ENCODE measurements at places on chromosomes 12 and 14.

- no peak for DNase-seq
These were observed 60.1 kb downstream of the LRIG3 start for GRCh38 chr12:58860056-58860787.

DNA sequence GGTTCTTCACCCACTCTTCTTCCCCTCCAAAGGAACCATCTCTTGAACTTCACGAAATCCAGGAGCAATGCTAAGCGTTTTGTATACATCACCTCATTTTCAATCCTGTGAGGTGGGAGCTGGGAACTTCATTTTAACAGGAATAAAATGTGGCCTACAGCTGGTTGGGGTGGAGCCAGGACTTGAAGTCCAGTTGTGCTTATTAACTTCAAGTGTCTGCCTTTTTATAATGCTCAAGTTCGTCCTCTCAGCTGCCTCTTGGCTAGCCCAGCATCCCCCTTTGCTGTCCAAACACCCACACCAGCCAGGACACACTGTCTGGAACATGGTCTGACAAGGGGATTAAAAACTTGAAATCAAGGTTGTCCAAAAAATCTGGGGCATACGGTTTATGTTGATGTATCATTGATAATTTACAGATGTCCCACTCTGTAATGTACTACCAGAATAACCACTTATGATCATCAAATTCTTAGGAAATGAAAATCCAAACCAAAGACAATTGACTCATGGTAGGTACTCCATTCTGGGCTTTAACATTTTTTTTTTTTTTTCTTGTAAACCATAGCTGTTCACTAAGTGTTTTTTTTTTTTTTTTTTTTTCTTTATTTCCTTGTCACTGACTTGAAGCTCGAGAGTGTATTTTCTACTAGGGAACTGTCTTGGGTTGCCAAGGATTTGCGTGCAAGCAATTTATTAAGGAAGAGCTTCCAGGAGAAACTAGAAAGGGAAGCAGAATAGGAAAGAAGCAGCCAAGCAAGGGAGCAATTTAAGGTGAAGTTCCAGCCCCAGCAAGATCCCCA, 252.3 kb downstream of the EFCAB11 start:
- no peak for DNase-seq

DNA sequence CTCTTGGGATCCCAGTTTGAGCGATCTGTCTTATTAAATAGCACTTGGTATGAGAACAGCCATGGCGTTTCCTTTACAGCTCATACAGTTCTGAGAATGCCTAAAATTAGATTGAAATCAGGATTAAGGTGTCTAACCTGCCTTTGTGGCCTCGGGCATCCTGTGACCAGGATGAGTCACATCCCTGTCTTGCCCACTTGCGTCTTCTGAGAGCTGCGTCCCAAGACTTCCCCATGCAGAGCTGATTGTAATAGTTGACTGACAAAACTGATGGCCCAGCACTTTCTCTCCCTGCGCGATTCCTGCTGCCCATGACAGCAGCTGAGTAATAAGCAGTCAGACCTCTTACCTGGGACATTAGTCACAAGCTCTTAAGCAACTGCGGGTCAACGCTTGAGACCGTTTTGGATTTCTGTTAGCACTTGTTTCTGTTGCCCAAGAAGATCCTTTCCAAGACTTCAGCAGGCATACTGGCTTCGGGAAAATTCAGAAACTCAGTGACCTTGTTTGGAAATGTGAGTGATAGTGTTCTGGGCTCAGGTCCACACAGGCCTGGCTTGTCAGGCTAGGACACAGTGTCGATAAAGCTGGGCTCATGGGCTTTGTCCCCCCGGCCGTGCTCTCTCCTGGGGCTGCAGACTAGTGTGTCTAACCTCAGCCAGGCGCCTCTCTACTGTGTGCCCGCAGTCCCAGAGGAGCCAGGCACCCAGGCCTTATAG, 169.9 kb upstream of the HIF1A start:
- no peak for DNase-seq

- no peak for DNase-seq
These were observed 76.3 kb downstream of the MIA2 start for GRCh38 chr14:39310051-39310450.

DNA sequence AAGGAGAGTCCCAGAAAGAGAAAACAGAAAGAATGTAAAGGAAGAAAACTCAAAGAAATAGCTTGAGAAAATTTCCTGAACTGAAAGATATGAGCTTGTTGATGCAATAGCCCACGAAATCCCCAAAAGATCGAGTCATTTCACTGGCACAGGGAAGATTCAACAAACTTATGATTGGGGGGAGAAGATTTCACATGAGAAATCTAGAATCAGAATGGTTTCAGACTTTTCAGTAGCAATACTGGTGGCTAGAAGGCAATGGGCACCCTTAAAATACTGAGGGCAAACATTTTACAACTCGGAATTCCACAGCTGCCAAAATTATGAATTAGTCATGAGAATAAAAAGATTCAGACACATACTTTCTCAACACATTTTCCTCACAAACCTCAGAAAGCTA, 8.9 kb upstream of the KRT7 start:
- no peak for DNase-seq

DNA sequence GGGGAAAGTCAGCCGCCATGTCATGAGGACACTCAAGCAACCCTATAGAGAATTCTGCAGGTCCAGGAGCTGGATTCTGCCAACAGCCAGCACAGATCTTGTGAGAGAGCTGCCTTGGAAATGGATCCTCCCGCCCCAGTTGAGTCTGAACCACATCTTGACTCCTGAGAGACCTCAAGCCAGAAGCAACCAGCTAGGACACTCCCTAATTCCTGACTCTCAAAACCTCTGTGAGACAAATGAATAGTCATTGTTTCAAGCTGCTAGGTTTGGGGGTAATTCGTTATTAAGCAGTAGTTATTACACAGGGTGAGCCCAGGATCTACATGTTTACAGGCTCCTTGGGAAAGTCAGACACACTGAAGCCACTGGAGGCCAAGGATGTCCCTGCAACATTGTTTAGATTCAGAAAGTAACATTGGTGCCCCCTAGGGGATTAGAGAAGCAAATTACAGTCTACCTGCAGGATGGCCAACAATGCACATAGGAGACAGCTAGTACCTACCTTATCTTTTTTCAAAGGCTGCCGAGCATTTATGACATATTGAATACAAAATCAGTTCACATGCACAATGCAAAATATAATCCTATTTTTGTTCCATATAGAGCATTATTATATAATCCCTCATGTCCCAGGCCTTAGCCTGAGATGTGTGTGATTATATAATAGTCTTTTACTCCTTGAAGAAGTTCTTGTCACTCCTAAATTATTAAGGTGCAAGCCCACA, 57.9 kb upstream of the FICD start:
- peak; percentile 71 for DNase-seq

- no peak for DNase-seq
These were observed 44.5 kb downstream of the TMPRSS12 start for GRCh38 chr12:50887191-50887590.

GRCh38 chr14:85178864-85179263, 351.1 kb upstream of the FLRT2 start:
- peak; percentile 23 for DNase-seq

GRCh38 chr14:90060312-90060964, 1.4 kb upstream of the KCNK13 start:
- no peak for DNase-seq

- no peak for DNase-seq
These were observed 13.1 kb upstream of the TMTC1 start for GRCh38 chr12:29796823-29797263.

DNA sequence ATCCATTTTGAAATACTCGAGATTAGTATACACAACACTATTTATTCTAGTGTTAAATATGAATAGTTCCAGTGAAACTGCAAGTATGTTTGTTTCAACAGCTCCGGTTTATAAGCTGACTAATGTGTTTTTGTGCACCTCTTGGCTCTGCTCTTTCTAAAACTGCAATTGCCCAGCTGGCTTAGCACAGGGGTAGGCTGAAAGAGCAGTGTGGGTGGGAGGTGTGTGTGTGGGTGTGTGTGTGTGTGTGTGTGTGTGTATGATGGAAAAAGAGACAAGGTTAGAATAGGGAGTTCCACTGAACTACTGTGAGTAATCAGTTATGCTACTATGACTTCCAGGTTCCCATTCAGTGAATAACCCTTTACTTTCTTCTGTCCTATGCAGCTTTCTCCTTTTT, 37.8 kb upstream of the DDHD1 start:
- DNase-seq: no peak
